ENCODE measurements at places on chromosomes 7 and 10. TPM values are rescaled to one million over a fixed set of nuclear protein-coding genes. Genes with fewer than 3 reads are reported as not detected.

The TRIL gene
- 0.72 TPM for total RNA-seq

The PGAM2 gene
- total RNA-seq, result 0.70 TPM

The HOXA1 gene
- total RNA-seq, result 0.23 TPM

The ADCYAP1R1 gene
- 0.14 TPM for total RNA-seq

DNA sequence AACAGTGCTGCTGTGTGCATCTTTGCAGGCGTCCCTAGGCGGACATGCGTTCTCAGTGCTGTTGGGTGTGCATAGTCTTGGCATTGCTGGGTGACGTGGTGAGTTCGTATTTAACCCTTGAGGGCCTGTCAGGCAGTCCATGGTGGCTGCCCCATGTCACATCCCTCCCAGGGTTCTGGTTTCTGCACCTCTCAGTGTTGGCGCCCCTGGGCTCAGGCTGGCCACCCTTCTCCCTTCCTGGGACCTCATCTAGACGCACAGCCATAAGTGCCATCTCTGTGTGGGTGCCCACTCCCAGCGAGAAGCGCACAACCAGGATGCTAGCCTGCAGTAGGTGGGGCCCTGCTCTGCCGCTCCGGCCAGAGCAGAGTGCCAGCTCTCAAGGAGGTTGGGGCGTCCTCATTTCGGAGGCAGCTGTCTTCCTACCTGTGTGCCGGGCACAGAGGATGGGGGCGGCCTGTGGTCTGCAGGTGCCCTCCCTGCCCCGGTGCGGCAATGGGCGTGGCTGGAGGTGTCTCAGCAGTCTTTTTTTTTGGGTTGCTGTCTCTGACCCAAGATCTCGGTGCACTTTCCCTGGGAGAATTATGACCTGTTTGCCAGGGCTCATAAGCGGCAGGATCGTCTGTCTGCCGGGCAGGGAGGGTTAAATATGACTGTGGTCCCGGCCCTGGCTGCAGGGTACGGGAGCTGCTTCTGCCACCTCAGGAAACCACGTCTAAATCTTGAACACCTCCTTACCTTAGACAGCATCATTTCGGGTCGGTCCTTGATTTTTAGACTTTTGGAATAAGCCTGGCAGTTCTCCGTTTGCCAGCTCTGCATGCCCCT is 6.5 kb downstream of the INPP5A start:
- DNase-seq, result no peak

DNA sequence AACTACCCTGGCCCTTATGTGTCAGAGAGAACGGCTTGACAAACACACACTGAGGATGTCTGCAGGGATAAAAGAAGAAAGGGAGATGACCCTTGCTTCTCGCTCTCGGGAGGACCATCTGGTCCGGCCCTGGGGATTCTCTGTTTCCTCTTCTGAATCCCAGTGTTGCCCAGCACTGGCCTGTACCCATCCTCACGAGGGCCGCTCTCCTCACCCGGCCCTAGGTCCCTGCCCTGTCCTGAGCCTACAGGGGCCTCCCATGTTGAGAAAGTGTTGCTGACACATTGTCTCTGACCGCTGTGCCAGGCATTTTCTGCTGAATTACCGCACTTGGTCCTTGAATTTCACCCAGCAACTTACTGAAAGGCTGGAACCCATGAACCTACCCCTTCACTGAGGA is 171.9 kb upstream of the LANCL2 start:
- no peak for DNase-seq

DNA sequence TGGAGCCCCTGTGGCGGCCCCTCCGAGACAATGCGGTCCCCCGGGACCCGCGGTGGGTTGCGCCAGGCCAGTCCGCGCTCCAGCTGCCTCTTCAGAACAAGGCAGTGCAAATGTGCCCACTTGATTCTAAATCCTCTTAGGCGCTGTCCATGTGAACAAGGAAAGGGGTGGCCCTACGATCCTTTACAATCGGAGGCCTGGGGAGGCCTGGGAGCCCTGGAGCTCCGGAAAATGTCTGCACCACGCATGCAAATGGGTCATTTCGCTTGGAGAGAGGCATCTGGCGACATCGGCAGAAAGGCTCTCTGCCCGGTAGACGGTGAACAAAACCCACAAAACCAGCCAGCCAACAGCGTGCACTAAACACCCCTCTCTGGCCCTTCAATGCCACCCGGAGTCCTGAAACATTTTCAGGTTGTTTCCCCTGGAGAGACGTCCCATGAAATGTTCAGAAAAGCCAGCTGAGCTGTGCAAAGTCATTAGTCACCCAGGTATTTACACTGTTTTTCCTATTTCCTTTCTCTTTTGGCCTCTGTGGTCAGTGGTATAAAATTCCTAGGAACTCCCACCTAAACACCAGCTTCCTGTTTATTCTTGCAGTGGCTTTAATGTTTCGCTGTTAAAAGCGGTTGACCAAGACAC is 102.8 kb upstream of the ZNF438 start:
- DNase-seq, result peak; percentile 89

Data from astrocyte (in vitro differentiated cells and primary cell).